AG08395 (cell line): ENCODE measurements at places on chromosomes 11 and 22.

DNA sequence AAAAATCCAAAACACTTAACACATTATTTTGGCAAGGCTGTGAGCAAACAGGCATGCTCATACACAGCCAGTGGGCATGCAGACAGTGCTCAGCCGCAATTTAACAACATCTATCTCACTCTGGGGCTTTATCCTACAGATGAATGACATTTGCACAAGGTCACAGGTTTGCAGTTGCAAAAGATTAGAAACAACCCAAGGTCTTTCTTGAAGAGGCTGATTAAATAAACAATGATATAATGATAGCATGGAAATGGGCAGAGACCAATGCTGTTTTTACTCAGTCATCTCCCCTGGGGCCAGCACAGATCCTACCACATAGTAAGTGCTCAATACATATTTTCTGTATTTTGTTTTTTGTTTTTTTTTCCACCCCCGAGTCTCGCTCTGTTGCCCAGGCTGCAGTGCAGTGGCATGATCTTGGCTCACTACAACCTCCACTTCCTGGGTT is 9.4 kb downstream of the A4GALT start:
- no peak for DNase-seq

- no peak for DNase-seq
Observed at GRCh38 chr22:49869086-49869830, 15.6 kb downstream of the ZBED4 start.

DNA sequence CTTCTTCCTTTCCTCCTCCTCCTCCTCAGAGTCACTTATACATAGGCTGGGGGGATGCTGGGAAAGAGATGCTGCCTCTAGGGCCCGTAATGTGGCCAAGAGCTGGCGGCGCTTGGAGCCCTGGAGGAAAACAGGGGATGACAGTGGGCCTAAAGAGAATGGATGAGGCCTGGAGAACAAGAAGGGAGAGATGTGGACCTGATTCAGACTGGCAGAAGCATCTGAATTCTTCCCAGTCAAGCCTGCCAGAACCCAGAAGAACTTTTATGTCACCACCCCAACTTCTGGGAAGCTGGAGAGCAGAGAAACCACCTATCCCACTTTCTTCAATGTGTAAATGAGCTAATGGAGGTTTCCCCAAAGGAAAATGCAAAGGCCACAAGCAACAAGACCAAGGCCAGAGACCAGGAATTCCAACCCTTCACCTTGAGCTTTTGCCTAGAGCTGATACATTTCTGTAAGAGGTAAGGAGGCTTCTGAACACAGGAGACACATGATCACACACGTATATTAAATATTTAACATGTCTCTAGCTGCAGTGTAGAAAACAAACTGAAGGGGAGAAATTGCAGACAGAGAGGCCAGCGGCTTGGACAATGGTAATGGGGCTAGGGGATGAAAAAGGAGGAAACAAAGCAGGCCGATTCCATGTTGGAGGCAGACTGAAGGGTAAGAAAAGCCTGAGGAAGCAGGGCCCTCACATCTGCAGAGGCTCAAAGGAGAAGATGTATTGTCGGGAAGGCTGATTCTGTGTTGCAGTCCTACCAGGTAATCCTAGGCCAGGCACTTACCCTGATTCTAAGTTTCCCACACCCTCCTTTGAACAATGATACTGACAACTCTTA is 1.1 kb downstream of the RRP8 start:
- no peak for DNase-seq

- DNase-seq, result peak; percentile 53
Observed at GRCh38 chr11:47148903-47149531, 27.7 kb downstream of the ARFGAP2 start.

DNA sequence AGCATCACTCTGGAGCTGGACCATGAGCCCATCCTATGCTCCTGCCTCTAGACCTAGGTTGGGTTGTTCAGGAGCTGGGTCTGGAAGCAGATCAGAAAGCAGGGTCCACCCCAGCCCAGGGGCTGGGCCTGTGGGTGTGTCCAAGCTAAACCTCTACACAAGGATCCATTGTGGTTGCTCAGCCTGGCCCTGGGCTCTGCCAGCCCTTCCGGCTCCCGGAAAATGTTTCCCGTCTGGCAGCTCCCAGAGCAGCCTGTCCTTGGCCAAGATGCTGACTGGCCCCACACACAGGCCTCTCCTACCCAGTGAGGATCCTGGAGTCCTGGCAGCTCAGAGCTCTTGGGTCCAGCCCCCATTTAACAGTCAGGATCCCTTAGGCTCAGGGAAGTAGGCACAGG is 35.3 kb upstream of the FCHSD2 start:
- DNase-seq, result peak; percentile 53

- DNase-seq, result peak; percentile 12
Observed at GRCh38 chr11:62217191-62217748, 8.8 kb downstream of the SCGB2A1 start.

DNA sequence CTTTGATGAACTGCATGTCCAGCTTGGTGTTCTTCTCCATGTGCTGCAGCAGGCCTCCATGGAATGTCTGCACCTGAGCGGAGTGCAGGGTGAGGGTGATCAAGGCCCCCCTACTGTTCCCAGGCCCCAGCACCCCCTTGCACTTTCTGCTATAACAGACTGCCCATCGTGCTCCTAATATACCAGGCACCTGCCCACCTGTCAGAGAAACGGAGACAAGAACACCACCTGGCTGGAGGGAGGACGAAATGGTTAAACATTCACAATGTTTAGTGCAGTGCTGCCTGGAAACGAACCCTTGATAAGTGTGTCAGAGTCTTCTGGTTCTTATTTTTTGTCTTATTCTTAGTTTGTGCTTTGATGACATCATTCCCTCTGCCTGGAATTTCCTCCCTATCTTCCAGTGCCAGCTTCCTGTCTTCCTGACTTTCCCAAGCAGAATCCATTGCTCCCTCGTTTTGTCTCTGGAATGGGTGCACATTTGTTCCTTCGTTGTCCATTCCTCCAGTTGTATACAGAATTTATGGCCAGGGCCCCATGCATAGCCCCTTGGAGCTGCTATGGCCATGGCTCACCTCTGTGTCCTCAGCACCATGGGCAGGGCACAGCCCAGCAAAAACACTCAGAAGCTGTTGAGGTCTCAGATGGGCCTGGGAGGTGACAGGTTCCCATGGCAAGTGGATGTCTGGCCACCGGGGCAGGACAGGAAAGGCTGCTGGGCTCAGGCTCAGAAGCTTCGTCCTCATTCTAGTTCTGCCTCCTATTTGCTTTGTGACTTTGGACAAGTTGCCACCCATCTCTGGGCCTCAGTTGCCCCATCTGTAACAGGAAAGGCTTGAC is 11.9 kb downstream of the BAIAP2L2 start:
- peak; percentile 72 for DNase-seq

DNA sequence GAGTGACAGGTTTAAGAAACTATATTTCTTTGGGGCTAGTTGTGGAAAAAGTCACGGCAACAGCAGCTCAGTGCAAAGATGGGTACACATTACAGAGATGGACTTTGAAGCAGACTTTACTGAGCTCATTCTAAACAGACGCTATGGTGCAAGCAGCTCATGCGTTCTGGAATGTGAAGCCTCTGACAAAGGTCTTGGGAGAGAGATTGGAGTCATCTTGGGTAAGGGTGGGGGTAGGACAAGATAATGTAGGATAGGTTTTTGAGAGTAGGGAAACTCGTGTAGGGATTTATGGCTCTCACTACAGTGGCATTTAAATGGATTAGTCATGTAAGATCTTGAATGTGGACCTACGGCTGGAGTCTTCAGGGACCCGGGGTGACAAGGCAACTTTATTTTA is 36.2 kb upstream of the CLMP start:
- peak; percentile 85 for DNase-seq

- peak; percentile 52 for DNase-seq
Observed at GRCh38 chr11:14424096-14424495, 65.1 kb upstream of the RRAS2 start.

DNA sequence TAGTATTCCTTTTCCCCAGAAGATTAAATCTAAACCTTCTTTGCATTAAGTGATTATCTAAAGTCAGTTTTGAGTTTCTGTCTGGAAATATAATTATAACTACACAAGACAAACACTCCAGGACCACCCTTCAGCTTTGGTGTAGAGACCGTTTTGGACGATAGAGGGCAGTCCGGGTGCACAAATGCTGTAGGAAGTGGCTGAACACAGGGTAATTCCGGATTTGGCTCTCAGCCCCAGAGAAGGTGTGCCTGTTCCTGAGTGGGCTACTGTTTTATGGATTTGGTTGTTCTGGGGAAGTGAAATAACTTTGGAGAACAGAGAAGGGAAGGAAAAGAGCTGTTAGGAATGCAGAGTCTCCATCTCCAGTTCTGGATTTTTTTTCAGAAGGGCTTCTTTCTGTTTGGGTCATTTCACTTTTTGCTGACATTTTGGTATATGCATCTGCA is 14.8 kb downstream of the EXT2 start:
- DNase-seq, result peak; percentile 63

DNA sequence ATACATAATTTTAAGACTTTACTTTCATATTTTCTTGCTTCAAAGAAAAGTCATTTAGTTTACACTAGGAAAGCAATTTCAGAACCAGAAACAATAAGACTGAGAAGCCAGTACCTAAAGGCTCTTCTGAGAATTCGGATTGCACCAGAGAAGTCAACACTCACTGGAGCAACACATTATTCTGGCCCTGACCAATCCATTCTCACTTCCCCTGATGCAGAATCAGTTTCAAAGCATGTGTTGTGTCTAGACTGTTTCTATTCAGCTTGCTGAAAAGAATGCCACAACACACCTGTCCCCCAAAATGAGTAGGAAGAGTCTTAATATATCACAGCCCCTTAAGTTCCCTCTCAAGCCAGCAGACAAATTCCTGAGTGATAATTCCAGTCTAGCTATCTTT is 1074.3 kb upstream of the TENM4 start:
- DNase-seq, result no peak

- DNase-seq, result peak; percentile 71
Observed at GRCh38 chr11:73866586-73866996, 10.1 kb downstream of the COA4 start.

GRCh38 chr22:36790648-36791047 is 14.7 kb upstream of the IFT27 start:
- no peak for DNase-seq

GRCh38 chr11:86442827-86443226 is 68.1 kb downstream of the CCDC81 start:
- no peak for DNase-seq

GRCh38 chr11:28526406-28526751 is 418.2 kb downstream of the METTL15 start:
- no peak for DNase-seq

- DNase-seq, result no peak
Observed at GRCh38 chr11:20014067-20014402, 146.2 kb downstream of the DBX1 start.

DNA sequence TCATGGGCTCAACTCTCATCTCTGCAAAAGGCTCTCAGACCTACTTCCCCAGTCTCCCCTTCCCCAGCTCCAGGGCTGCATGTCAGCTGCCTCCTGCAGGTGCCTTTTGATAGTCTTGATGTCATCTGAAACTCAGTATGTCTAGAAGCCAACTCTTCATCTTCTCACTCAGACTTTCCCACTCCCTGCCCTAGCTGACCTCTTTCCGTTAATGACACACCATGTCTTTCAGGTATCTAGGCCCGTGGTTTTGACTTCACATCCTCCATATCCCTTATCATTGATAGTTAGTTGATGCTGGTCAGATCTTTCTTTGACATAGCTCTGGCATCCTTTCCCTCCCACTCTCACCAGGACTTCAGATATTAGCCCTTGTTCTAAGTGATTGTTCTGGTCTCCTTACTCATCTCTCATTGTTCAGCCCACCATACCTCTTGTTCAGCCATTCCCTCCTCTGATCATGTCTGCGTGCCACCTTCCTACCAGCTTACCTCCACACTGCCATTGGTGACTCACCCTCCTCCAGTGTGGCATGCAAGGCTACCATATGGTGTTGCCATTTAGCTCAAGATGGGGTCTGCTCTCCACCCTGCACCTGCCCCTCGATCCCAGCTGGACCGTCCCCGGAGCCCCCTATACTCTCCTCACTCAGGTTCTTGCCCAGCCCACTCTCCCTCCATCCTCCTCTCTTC is 18.4 kb downstream of the TTC12 start:
- DNase-seq, result no peak

- DNase-seq, result no peak
Observed at GRCh38 chr11:116742104-116742503, 30.7 kb downstream of the BUD13 start.

- no peak for DNase-seq
Observed at GRCh38 chr22:38082986-38083710, 836 bp downstream of the SLC16A8 start.

DNA sequence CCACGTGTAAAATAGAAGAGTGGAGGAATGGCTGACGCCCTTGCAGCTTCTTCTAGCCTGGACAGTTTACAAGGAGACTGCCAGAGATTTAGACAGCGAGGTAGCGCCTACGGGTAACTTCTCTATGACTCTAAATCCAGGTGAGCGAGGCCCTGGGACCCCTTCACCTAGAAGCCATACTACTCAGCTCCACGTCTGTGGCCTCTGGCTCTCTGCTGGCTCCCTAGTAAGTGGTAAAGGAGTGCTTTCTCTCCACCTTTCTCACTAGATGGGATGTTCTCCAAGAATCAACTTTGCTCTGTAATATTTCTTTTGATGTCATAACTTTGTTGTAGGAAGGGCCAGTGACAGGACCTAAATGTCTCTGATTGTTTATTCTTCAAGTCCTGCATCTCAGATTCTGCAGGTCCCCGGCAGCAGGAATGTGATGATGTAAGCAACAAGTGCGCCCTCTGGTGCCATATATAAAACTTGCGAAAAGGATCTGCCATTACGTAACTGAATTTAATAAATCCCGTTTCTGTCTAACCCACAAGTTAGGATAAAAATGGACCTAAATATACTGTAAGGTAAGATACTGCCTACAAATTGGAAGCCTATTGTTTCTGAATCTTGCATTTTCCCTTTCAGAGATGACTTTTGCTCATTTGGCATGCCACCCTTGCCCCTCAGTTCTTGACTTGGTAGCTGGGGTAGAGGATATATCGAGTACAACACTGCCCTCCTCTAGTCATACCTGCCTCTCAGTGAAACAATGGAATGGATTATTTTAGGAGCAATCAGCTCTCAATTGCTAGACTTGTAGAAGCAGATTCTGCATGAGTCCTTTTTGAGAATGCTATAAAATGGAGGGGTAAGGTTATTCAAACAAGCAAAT is 11.0 kb upstream of the PTPN5 start:
- DNase-seq, result peak; percentile 70

GRCh38 chr11:224424-224823 is 11.7 kb downstream of the SIRT3 start:
- DNase-seq, result no peak

- DNase-seq, result peak; percentile 54
Observed at GRCh38 chr22:48405741-48406140, 1421.9 kb downstream of the BRD1 start.

DNA sequence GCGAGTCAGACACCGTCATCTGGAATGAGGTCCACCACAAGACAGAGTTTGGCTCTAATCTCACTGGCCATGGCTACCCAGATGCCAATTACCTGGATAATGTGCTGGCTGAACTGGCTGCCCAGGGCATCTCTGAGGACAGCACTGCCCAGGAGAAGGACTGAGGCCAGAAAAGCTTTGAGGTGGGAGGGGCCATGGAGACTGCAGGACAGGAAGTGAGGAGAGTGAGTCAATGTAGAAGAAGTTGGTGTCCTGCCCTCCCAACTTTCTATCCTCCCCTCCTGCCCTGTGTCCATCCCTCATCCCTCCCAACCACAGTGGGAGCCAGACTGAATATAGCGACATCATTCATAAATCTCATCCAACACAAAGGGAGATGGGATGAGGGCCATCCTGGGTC is 8.0 kb downstream of the MPEG1 start:
- peak; percentile 50 for DNase-seq

- DNase-seq, result no peak
Observed at GRCh38 chr11:71488681-71489270, 35.8 kb downstream of the NADSYN1 start.

- DNase-seq, result no peak
Observed at GRCh38 chr11:47415091-47415854, 6.9 kb downstream of the SLC39A13 start.

GRCh38 chr22:46001046-46001425 is 24.1 kb upstream of the WNT7B start:
- no peak for DNase-seq
